Ovary (tissue), 10 donors: ENCODE measurements at places on chromosomes 2 and 18. TPM values are rescaled to one million over a fixed set of nuclear protein-coding genes. Genes with fewer than 3 reads are reported as not detected.

DNA sequence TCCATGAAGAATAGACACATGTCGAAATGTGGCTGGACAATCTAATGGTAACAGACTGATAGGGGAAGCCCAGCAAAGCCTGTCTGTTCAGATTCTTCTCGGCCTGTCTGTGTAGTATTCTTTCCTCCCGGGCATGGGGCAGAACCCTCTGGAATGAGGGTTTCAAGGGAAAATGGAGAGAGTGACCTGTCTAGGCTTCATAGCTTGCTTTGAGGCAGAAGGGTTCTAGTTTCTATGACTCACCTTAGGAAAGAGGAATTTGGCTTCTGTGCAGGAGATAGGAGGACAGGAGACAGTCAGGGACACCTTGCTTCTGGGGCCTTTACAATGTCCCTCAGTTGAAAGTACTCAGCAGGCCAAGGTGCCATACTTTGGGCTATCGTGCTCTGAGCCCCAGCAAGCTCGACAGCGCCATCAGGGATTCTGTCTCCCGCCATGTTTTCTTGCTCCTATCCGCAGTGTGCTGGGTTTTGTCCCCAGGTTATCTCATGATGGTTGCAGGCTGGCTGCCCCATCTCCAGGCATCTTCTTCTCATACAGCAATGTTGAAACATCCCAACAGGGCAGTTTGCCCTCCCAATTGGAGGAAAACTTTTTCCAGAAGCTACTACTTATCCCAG is 74.7 kb upstream of the TLK1 start:
- H3K4me3 ChIP-seq: no peak overlapping the region
- no peaks in the 10 kb centered on the region for H3K4me1 ChIP-seq
- H3K27ac ChIP-seq: no peak overlapping the region
- H3K27me3 ChIP-seq: no peaks in the 10 kb centered on the region
- no peak for DNase-seq
- H3K36me3 ChIP-seq: no peaks in the 10 kb centered on the region

GRCh38 chr18:11199477-11199876 is 50.1 kb upstream of the PIEZO2 start:
- DNase-seq: no peak
- H3K4me1 ChIP-seq: no peaks in the 10 kb centered on the region
- H3K27ac ChIP-seq: no peak overlapping the region

DNA sequence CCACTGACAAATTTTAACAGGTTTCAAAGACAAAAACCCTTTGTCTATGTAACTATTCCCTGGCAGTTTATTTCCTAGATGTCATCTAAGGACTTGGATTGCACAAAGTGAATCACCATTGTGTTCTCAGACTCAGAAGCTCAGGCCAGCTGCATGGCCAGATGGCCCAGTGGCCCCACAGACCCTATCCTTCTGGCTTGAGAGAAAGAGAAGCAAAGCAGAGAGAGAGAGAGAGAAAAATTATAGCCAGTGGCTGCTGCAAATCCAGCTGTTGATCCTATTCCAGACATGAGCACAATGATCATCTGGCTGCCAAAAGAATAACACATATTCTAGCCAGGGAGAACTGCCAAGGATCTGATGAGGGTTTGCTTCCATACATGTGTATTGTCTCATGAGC is 25.8 kb downstream of the CTLA4 start:
- H3K4me3 ChIP-seq: no peak overlapping the region
- H3K27me3 ChIP-seq: no peaks in the 10 kb centered on the region
- no peaks in the 10 kb centered on the region for H3K4me1 ChIP-seq

DNA sequence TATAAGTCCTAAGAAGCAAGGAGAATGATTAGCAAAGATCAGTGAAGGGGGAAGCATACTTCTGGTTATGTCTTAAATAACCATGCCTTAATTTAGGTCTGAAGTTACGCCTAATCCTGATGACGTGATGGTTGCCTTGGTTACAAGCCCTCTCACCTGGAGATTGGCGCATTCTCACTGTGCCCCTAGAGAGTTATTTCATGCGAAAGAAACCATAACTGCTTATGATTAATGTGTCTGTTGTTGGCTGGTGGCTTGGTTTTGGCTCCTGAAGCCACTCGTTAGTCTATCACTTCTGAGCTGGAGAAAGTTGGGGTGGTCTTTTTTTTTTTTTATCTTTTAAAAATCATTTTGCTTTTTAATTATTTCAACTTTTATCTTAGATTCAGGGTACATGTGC is 47.0 kb downstream of the TNFRSF11A start:
- no peak overlapping the region for H3K27ac ChIP-seq
- DNase-seq: no peak
- no peaks in the 10 kb centered on the region for H3K27me3 ChIP-seq
- H3K4me3 ChIP-seq: no peak overlapping the region
- no peaks in the 10 kb centered on the region for H3K4me1 ChIP-seq
- no peaks in the 10 kb centered on the region for H3K36me3 ChIP-seq

DNA sequence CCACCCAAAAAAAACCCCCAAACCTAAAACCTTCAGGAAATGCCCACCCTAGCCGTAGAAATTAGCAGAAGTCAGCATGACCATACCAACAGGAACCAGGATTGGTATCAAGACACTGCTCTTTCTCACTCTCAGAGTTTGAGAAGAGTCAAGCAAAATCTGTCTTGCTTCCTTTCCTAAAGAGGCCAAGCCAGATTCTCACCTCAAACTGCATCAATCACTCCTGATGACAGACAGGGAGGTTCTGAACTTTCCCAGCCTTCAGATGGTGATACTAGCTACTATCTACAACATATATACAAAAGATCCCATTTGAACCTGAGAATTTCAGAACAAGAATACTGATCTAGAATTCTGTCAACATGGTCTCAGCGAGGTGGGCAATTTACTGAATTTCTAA is 29.7 kb downstream of the CCDC93 start:
- H3K27me3 ChIP-seq: no peaks in the 10 kb centered on the region
- H3K27ac ChIP-seq: no peak overlapping the region
- H3K4me1 ChIP-seq: no peaks in the 10 kb centered on the region

DNA sequence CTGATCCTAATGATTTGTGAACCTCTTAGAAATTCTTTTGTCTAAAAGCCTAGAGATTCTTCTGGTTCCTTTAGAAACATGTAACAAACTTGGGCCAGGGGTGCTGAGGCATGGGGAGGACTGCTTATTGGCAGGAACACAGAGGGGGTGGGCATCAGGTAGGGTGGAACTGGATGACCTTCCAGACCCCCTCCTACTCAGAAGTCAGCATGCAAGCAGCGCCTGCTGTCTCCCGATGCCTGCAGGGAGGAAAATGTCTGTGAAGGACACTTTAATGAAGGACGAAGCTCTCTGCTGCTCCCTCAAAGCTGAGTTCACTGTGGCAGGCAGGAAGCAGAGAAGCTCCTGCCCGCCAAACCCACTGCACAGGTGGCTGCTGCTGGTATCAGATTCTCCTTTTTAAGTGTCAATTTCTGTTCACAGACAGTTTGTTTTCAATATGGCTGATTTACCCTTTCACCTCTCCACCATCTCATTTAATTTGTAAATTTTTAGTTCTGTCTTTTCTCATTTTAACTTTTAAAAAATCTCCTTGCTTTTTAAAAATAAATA is 19.4 kb downstream of the COA5 start:
- H3K27ac ChIP-seq: no peak overlapping the region
- DNase-seq: no peak
- no peak overlapping the region for H3K4me3 ChIP-seq
- no peaks in the 10 kb centered on the region for H3K4me1 ChIP-seq
- H3K36me3 ChIP-seq: no peaks in the 10 kb centered on the region

DNA sequence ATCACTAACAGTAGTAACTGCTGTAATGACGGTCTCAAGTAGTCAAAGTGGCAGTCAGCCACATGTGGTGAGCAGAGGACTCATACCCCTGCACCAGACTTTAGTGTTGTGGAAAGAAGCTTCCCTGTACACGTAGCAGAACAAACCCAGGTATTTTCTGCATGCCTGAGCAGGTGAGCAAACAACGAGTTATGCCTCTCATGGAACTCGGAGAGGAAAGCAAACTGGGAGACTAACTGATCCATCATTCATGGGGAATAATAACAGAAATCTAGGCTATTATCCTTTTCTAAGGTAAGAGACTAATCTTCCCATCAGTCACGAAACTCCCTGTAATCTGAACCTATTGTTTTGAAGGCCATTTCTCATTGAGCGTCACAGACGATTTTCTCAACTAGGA is 1495.2 kb upstream of the NXPH2 start:
- no peak for DNase-seq
- no peak overlapping the region for H3K4me3 ChIP-seq
- H3K4me1 ChIP-seq: no peaks in the 10 kb centered on the region
- H3K27ac ChIP-seq: no peak overlapping the region

DNA sequence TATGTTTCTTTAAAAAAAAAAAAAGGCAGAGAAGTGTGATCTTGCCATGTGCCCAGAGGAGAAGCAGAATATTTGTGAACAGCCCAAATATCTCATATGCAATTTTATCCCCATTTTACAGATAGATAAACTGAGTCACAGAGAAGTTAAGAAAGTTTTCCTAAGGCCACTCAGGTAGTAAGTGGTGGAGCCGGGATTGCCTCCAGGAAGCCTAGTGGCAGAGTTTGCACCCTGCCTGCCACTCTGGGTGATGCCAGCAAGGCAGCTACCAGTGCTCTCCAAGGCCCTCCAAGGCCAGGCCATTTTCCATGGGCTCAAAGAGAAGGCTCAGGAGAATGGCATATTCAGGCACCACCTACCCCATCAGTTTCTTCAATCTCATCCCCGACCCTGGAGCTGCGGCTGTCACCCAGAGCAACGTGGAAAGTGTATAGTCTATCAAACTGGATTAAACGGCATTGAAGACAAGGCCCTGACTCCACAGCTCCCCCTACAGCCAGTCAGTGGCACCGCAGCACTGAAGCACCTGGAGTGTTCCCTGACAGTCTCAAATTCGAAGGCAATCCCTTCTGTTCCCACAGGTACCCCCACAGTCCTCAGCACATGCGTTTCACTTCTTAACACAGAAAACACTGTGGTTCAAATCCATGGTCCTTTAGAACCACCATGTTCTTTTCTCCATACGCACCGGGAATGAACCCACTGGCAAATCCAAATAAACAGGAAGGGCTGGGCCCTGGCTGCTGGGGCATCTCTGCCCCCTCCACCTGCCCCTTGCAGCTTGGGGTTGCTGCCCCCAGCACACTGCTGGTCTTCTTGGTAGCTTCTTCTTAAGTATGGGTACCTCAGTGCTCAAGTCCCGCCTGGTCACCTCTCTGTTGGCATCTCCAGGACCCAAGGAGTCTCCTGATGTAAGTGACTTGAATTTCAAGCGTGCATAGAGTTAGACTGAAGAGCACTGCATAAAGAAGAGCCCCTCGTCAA is 175.3 kb downstream of the INHBB start:
- DNase-seq: no peak
- H3K27ac ChIP-seq: no peak overlapping the region

GRCh38 chr2:64861452-64862397 is 127.5 kb upstream of the SLC1A4 start:
- H3K27ac ChIP-seq: no peak overlapping the region
- no peaks in the 10 kb centered on the region for H3K36me3 ChIP-seq
- no peak for DNase-seq
- no peaks in the 10 kb centered on the region for H3K27me3 ChIP-seq
- peaks cover 12% of the 10 kb centered on the region for H3K4me1 ChIP-seq
- H3K4me3 ChIP-seq: no peak overlapping the region

- H3K27me3 ChIP-seq: no peaks in the 10 kb centered on the region
- no peak for DNase-seq
- peaks cover 1% of the 10 kb centered on the region for H3K4me1 ChIP-seq
- no peaks in the 10 kb centered on the region for H3K36me3 ChIP-seq
- no peak overlapping the region for H3K27ac ChIP-seq
- no peak overlapping the region for H3K4me3 ChIP-seq
Observed at GRCh38 chr2:72198532-72199241, 51.0 kb upstream of the CYP26B1 start.

- no peak for DNase-seq
- no peak overlapping the region for H3K27ac ChIP-seq
- no peaks in the 10 kb centered on the region for H3K27me3 ChIP-seq
Observed at GRCh38 chr2:194883711-194884110, 773.3 kb upstream of the SLC39A10 start.

DNA sequence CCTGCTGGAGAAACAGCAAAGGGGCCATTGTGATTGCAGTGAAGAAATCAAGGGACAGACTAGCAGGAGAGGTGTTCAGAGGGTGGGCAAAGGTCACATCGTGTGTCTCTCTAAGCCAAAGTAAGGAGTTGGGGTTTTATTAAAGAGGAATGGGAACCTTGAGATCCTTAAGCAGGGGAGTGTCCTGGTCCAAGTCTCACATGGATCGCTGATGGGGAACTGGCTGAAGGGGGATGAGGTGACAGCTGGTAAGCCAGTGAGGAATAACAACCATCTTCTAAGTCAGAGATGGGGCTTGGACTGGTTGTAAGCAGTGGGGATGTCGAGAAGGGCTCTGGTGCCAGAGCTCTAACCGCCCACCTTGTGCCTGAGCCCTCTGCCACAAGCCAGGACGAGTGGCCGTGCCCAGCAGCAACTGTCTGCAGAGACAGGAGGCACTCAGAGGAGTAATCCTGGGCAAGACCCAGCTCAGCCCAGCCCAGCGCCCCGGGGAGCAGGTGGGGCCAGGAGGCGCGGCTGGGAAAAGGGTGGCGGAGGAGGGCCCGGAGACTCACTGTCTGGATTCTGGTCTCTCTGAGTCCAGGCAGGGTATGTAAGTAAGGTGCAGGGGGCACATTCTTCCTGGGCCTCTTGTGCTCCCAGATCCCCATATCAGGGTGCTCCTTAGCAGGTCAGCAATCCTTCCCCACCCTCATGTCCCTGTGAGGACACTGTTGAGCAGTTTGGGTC is 13.7 kb downstream of the WNT10A start:
- no peak overlapping the region for H3K4me3 ChIP-seq
- no peaks in the 10 kb centered on the region for H3K27me3 ChIP-seq

- H3K27me3 ChIP-seq: no peaks in the 10 kb centered on the region
- no peak overlapping the region for H3K4me3 ChIP-seq
- no peaks in the 10 kb centered on the region for H3K36me3 ChIP-seq
- DNase-seq: no peak
- no peaks in the 10 kb centered on the region for H3K4me1 ChIP-seq
- H3K27ac ChIP-seq: no peak overlapping the region
Observed at GRCh38 chr18:11882636-11883035, 25.5 kb downstream of the MPPE1 start.

The CYTIP gene
- 4.2 TPM for polyA plus RNA-seq

The C2orf15 gene
- 0.78 TPM for polyA plus RNA-seq

The RRM2 gene
- polyA plus RNA-seq: 4.1 TPM

The RAB27B gene
- 0.08 TPM for polyA plus RNA-seq

The IGFBP5 gene
- polyA plus RNA-seq: 1,464 TPM

The TEKT4 gene
- polyA plus RNA-seq: 0.02 TPM

The ADD2 gene
- polyA plus RNA-seq: 0.62 TPM

The FBXO41 gene
- 2.9 TPM for polyA plus RNA-seq

The TTR gene
- polyA plus RNA-seq: not detected

The DLX1 gene
- 0.18 TPM for polyA plus RNA-seq
